ENCODE measurements at places on chromosomes 16 and 17.

DNA sequence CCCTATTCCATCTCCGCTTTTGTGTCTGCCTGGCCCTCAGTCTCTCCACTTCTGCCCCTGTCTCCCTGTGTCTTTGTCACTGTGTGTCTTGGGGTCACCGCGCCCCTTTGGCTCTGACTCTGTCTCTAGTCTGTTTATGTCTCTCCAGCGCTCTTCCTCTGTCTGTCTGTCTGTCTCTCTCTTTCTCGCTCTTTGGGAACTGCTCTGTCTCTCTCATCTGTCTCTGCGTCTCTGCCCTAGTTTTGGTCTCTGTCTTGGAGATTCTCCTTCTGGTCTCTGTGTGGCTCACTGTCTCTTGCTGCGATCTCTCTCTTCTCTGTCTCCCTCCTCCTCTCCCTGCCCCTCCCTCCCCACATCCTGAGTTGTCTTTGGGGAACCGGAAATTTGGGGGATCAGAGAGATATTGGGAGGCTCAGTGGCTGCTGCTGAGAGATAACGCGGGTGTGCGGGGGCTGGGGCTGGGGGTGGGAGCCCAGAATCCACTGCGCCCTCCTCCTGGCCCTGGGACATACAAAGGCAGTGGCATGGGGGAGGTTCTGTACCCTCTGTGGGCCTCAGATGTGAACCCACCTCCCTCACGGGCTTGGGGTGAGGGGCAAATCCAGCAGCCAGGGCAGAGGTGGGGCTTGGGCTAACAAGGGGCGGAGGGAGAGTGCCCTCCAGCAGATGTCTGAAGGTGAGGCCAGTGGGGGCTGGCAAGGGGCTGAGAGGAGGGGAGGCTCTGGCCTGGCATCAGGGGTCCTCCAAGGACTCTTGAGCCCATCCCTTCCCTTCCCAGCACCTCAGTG is 24.4 kb downstream of the LAT start:
- DNase-seq, result no peak

- DNase-seq, result no peak
These were observed 23.7 kb downstream of the PIPOX start for GRCh38 chr17:29066606-29067005.

GRCh38 chr17:78407387-78408000 is 29.0 kb downstream of the PGS1 start:
- no peak for DNase-seq

DNA sequence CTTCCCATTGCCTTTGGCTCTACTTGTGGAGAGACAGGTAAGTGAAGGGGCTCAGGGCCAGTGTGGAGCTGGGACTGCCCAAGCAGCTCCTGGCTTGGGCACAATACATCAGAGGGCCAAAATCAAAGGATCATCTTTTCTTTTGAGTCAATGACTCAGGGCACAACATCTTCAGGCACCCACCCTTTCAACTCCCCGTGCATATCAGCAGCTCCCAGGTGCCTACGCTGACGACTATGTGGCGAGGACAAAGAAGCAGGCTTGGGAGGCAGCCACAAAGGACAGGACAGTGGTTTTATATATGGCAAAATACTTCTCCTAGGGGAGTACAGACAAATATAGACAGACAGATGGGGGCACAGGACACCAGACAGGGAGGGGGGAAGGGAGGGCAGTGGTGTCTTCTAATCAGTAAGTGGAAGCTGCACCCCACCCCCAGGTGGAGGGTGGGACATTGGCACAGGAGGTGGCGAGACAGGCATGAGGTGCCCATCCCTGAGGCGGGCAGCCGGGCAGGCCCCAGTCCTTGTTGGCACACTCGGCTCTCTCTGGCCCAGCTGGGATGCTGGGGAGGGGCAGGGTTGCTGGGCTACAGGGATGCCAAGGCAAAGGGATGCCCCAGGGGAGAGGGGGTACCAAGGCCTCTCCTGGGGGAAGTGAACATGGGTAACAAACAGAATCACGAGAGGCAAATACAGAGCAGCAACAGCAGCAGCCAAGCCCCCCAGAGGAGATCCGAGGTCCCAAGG is 7.7 kb upstream of the ARL5C start:
- no peak for DNase-seq
